ENCODE measurements at places on chromosomes 6 and 20.

GRCh38 chr20:7911586-7912330, 28.5 kb downstream of the HAO1 start:
- DNase-seq, result no peak

DNA sequence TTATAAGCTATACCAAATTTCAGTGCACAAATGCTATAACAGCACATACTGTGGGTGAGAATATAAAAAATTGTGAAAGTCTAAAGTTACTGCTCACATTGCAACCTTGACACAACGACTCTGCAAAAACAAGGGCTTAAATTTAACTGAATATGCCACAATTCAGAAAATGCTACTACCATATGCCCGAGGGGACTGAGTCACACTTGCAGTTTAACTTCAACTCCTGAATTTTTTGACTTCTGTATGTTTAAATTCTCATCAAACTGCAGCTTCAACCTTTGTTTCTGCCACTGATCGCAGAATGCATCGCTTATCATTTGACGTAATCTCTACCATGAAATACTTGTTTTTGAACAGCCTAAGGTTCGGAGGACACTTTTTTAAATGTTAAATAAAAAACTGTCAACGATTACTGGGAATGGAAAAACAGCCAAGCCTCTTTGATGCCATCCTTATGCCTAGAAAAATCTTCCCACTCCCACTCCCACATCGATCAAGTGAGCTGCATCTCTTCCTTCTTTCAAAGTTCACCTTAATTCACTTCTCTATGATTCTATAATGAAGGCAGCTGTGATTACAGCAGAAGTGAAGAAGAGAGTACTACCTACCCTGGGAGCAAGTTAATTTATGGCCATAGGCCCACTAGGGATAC, 136.5 kb downstream of the ATXN1 start:
- DNase-seq, result peak; percentile 47

DNA sequence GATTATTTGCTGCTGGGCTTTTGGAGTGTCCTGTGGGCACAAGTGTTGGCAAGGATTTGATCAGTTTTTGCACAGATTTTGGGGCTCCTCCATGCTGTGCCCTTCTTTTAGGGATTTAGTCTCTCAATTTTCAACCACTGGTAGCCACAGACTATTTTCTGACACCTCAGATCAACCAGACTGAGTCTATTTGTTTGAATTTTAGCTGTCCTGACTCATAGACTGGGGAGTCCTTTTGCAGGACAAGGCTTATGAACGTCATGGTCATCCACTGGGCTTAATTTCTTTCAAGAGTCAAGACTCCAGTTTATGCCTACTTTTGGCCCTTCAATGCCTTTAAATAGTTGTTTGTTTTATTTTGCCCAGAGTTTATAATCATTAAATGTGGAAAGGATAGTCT, 59.3 kb downstream of the BCKDHB start:
- DNase-seq, result no peak

- no peak for DNase-seq
Observed at GRCh38 chr20:4800676-4801449, 79.2 kb downstream of the PRND start.

- no peak for DNase-seq
Observed at GRCh38 chr6:139553916-139554315, 179.5 kb upstream of the CITED2 start.

DNA sequence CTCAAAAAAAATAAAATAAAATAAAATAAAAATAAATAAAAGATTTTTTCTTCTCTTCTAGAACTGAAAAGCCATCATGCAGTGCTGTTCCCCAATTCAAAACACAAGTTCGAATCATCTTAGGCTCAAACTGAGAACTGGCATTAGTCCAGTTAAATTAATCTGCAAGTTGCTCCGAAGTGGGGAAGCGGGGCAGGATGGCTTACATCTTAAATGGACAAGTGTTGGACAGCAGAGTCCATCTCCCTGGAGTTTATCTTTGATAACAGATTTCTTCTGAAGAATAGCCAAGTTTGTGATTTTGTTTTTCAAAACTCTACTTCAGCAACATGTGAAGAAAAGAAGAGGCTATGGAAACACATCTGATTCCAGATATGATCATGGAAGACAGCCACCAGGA, 111.3 kb upstream of the ASF1A start:
- DNase-seq, result no peak

- no peak for DNase-seq
Observed at GRCh38 chr6:6169141-6169540, 151.3 kb downstream of the F13A1 start.

DNA sequence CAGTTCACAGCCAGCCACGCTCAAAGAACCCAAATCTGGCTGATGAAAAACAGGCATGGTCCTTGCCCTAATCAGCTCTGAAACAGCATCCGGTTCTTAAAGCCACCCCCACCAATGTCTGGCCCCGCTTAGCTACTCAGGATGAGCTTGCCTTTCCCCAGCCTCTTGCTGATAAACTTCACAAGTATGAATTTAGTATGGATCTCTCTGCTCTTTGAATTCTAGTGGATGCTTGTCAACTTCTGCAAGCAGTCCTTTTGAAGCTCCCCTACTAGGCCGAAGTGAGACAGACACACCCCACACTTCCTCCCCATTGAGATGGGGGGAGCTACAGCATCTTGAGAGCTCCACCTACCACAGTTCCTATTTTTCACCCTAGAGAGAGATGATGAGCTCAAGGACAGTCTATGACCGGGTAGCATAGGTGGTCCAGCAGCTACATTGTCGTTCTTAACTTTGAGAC, 36.7 kb downstream of the EBF4 start:
- DNase-seq, result no peak

GRCh38 chr20:9660236-9660868, 146.0 kb downstream of the LAMP5 start:
- DNase-seq, result peak; percentile 43

DNA sequence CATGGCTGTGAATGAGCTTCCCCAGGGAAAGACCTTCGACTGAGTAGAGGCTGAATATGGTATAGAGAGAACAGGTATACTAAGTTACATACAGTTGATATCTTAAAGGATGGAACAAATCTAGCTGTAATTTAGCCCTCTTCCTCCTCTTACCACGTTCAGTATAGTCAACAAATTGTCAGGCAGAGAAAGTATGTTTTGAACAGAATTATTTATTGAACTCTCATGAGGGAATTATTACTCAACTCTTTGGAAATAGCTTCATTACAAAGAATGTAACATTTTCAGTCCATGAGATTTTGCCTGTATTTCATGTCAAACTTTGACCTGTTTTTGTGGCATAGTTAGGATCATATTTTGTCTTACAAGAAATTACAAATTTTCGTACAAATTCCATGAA, 63.0 kb downstream of the SH3BGRL2 start:
- DNase-seq, result no peak

- no peak for DNase-seq
Observed at GRCh38 chr20:50750145-50750671, 18.8 kb downstream of the PARD6B start.

DNA sequence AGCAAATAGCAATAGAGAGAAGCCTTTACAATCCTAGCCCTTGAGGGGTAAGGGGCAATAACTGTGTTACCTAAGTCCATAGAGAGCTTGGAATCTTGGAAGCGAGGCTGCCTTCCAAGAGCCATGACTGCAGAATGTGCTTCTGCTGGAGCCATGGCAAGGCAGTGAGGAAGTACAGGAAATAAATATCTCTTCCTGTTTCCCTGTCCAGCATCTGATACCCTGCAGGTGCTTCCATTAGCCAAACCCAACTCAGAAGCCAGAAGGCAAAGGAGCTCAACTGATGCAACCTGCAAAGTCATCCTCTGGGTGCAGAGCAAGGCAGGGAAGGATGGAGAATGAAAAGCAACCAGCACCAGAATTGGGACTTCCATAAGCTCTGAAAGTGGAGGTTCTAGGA, 41.0 kb upstream of the KLHL31 start:
- DNase-seq, result no peak

GRCh38 chr6:121285041-121285440, 49.2 kb downstream of the TBC1D32 start:
- DNase-seq, result no peak

DNA sequence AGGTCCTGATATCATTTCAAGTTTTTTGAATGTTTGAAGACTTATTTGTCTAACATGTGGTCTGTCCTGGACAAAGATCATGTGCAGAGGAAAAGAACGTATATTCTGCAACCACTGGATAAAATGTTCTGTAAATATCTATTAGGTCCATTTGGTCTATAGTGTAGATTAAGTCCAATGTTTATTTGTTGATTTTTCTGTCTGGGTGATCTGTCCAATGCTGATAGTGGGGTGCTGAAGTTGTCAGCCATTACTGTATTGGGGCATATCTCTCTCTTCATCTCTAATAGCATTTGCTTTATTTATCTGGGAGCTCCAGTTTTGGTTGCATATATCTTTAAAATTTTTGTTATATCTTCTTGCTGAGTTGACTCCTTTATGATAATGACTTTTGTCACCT, 258.4 kb upstream of the CITED2 start:
- DNase-seq, result no peak

- DNase-seq, result no peak
Observed at GRCh38 chr6:84554074-84554473, 210.3 kb downstream of the TBX18 start.

DNA sequence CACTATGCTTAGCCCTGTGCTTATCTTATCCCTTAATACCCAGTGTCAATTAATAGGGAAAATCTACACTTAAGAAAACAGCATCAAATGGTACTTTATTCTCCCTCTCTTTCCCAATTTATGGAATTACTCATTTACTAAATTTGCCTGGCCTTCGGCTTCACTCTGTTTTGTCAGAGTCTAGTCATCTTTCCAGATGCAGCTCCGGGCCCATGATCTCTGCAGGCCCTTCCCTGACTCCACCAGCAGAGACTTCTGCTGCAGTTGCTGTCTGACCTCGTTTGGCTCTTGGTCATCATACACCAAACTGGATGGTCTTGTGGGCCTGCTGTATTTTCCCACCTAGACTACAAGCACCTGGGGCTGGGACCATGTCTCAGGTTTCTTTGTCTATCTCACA, 27.4 kb downstream of the MRS2 start:
- DNase-seq, result no peak

DNA sequence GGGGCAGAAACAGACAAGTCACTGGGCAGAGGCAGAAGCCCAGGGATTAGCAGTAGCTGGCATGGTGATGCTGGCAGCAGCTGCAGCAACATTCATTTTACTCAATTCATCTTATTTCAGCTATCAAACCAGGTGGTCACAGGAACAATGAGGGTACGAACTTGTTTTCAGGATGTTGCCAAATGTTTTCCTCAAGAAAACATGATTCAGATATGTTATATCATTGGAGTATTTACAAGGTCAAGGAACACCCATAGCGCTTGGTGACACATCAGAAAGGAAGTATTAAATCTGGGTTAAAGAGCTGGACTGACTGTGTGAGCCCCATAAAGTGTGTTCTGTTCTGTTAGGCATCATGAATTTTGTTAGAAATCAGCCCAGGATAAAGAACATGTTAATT, 456.9 kb upstream of the ID4 start:
- DNase-seq, result no peak

- DNase-seq, result no peak
Observed at GRCh38 chr6:14701946-14702345, 543.9 kb upstream of the JARID2 start.

DNA sequence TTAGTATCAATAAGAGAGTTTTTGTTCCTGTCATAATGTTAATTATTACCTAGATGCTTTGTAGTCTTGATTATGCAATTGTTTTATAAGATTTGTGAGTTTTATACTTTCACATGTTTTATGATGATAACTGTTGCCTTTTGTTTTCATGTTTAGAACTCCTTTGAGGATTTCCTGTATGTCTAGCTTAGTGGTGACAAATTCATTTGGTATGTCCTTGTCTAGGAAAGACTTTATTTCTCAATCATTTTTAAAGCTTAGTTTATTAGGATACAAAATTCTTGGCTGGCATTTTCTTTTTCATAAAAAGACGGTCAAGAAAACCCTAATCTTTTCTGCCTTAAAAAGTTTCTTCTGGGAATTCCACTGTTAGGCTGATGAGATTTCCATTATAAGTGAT, 849.9 kb upstream of the EYS start:
- DNase-seq, result no peak

GRCh38 chr6:25883536-25883935, 9.5 kb upstream of the SLC17A3 start:
- no peak for DNase-seq

DNA sequence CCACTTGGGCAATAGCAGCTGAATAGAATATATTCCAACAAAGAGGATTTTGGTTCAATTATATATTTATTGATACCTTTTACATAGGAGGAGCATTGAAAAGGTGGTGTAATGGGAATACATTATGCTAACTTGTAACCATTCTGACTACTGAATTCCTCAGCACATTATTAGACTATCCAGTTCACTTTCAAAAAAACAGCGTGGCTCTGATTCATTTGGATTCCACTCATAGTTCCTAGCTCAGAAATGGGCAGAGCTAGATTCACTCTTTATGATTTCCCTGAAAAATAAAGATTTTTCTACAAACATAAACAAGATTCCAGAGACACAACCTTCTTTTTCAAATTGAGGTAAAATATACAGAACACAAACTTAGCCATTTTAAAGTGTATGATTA, 9.2 kb upstream of the TRERF1 start:
- DNase-seq, result no peak

- no peak for DNase-seq
Observed at GRCh38 chr6:95352064-95352795, 225.1 kb upstream of the MANEA start.

GRCh38 chr6:44701038-44701636, 313.6 kb downstream of the CDC5L start:
- DNase-seq, result no peak

DNA sequence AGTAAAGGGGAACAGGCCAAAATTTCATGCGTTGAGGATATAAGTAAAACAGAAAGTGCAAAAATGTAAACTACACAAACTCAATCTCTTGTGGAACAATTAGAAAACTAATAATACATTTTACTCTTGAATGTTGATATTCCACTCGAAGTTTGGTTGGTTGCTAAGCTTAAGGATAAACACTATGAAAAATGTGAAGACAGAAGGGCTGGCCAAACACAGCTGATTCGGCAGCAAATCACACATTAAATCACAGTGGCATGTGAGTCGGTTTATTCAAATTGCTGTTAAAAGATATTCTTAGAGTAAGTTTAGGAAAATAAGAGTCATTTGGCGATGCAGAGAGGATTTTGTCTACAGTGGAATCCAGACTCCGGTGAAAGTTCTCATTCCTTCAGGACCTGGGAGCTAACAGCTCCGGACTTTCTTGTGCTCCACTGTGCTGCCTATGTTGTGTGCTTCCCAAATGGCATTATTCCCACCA, 1.4 kb upstream of the EPM2A start:
- peak; percentile 13 for DNase-seq

DNA sequence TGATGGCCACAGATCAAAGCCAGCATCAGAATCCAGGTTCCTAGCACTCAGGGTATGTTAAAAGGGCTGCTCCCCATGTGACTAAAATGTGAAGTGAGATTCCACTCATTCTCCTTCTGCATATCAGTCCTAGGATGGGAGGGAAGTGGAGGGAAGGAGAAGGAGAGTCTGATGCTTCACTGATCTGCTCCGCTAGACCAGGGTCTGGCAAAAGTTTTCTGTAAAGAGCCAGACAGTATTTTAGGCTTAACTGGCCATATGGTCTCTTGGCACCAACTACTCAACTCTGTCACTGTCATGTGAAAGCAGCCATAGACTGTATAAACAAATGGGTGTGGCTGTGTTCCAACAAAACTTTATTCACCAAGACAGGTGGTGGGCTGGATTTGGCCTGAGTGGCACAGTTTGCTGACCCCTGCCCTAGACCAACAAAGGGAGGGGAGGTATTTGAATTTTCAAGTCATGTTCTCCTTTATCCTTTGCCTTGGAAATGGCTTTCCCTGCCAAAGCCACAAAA, 22.6 kb downstream of the GHRH start:
- no peak for DNase-seq
